T1000 (cell line): ENCODE measurements at places on chromosomes 7 and 10.
A peak's percentile ranks its signal among the peaks of the same experiment; 100 is the strongest.

GRCh38 chr7:26508481-26508880, 216.8 kb downstream of the SNX10 start:
- DNase-seq, result no peak

GRCh38 chr7:93238748-93239147, 6.6 kb downstream of the VPS50 start:
- DNase-seq, result no peak

GRCh38 chr10:34960983-34961382, 129.2 kb downstream of the CUL2 start:
- DNase-seq, result no peak

DNA sequence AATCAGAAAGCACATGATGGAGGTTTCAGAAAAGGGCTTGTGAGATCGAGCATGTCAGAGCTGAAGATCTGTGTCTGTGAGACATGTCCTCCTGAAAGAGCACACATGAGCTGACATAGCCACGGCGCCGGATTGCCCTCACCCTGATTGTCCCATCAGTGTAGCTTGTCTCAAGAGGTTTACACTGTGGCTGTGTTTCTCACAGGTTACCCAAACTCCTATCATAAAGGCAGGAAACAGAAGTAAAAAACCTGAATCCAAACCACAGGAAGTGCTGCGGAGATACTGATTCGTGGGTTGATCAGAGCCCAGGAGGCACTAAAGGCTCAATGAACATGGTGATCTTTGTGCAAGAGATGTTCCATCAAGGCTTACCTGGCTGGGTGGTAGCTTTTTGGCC, 3.9 kb upstream of the ATP6V0E2 start:
- no peak for DNase-seq

DNA sequence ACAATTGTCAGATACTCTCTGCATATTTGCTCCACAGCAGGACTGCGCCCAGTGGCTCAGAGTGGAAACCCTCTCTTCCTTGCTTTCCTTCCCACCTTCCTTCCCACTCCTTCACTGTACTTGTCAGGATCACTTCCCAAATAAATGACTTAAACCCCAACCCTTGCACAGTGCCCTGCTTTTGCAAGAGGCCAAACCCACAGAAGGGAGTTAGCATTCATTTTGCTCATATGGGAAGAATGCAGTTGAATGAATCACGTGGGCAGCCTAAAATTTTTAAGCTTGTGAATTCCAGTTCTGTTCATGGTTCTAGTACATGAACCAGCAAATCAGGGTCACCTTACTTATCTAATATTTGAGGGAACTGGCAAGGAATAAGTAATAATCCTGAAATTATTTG, 47.7 kb upstream of the SFMBT2 start:
- DNase-seq, result no peak

DNA sequence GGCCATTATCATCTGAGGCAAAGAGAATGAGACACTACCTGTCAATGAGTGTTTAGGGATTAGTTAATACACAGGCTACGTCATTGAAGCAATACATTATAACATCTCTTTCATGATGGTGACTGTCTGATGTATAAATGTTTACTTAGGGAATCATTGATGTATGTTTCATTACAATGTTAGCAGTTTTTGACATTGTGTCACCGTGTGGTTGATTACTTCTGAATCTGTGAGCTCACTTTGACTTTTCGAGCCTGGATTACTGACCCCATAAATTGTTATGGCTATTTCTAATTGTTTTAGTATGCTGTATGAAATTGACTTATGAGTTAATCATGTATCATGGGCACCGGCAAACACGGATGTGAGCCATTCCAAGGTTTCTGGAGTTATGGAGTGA, 494.0 kb downstream of the MAGI2 start:
- no peak for DNase-seq

- DNase-seq, result peak; percentile 29
Observed at GRCh38 chr10:103967448-103968071, 620 bp downstream of the SLK start.

GRCh38 chr7:99106411-99106810, 37.5 kb downstream of the SMURF1 start:
- DNase-seq, result no peak

DNA sequence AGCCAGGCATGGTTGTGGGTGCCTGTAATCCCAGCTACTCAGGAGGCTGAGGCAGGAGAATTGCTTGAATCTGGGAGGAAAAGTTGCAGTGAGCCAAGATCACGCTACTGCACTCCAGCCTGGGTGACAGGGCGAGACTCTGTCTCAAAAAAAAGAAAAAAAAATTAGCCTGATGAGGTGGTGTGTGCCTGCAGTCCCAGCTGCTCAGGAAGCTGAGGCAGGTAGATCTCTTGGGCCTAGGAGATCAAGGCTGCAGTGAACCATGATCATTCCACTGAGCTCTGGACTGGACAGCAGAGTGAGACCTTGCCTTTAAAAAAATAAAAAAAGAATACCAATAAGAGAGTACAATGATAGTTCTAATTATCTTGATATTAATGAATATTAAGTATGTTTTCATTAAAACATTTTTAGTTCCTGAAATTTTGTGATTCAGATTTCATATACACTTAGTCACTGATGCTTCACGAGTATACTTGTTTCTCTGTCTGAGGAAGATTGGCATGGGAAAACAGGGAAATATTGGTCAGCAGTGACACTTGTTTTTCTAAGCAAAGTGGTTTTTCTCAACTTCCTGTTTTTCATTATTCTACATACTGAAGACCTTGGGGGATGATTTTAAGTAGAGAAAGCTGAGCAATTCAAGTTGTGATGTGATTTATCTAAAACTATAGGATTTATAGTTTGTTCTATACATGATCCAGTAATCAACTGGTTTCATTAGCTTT, 76.8 kb downstream of the ADK start:
- no peak for DNase-seq
